ENCODE measurements at places on chromosomes 3 and 15.

DNA sequence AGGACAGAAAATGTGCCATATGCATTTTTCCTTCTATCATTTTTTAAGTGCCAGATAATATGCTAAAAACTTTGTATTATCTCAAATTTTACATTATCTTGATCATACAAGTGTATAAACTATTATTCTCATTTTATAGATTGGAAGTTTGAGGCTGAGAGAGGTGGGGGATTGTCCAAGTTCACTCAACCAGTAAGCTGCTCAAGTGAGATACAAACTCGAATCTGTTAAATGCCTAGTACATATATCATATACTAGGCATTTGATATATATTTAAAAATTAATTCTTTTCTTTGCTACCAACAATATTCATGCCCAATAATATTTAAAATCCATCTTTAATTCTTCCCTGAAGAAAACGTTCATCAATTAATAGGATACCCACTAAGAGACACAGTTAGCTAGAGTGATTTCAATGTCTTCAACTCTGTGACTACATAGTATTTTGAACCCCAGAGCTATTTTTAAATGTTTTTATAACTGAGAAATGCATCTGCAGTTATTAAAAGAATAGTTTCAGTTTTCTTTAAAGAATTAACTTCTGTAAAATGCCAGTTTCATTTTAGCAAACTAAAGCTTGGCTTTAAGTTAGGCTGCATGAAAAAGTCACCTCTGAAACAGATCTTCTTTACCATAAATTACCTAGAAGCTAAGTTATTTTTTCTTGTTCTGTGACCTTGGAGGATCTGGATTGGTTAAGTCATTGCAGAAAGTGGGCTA, 40.4 kb downstream of the IQCB1 start:
- no peak for DNase-seq

DNA sequence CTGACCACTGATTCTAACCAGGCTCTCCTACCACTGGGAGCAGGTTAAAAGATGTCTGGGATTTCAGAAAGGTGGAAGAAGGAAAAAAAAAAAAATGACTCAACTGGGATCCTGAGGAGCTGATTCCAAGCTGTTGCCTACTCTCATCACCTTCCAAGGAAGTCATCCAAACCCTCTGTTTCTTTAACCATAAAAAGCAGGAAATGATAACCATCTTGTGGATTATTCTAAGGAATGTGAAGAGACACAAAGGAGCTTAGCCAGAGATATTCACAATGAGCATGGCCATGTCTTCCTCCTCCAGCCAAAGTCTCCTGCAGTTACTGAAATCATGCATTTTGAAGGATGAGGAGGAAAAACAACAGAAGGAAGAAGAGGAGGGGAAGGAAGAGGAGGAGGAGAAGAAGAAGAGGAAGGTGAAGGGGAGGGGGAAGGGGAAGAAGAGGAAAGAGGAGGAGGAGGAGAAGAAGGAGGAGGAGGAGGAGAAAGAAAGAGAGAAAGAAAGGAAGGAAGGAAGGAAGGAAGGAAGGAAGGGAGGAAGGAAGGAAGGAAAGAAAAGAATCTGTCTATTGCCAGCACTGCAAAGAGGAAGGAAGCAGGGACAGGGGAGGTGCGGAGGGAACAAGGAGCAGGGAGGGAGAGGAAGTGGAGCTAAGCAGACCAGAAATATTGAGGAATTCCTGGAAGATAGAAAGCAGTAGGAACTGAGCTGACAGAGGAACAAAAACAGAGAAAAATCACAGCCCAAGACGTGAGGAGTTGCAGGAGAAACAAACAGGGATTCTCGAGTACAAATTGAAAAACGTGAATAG, 229.2 kb downstream of the UACA start:
- no peak for DNase-seq

DNA sequence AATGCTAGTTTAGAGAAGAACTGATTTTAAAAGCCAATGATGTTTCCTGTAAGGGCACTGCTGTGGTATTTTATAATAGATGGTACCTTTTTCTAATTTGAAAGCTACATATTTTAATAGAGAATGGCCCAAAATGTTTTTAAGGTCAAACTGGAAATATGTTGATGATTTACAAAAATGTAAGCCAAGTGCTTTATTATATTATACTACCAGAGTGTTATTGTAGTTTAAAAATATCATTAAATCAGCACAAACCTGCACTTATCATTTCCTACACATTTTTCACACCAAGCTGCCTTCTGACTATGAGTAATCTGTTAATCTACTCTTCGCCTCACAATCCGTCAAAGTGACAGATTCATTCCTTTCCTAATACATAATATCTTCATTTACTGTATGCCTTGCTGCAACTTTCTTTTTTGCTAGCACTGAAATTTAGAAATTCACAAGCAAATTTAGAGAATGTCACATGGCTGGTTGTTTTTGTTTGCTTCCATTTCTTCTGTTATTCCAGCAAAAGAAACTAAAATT, 126.4 kb upstream of the FAM3D start:
- no peak for DNase-seq

DNA sequence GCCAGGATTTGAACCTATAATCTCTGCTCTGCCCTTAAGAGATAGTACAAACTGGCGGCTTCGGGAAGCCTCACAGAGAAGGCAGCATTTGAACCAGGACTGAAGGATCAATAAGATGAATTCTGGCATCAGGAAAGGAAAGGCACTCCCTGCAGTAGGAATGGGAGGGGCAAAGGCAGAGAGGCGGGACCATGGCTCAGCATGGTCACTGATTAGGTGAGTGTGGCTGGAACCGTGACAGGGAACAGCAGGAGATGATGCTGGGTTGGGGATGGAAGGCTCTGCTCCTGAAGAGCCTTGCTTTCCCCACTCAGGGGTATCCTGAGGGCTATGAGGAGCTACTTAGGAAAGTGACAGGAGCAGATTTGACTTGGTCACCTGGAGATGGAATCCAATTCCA, 158.5 kb downstream of the FEZF2 start:
- DNase-seq: no peak

DNA sequence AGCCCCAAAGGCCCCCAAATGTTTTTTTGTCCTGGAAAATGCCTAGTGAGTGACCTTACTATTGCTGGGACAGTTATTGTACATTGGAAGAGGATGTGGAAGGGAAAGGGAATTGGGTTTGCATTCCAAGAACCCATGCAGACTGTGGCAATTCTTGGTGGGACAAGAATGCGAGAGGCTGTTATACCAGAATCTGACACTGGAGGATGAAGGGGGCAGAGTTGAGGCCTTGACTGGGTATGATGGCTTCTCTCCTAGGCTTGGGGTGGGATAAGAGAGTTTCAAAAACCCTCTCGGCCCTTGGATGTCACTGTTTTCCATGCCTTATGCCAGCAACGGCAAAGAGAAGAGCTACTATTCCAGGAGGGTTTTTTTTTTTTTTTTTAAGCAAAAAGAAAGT, 25.3 kb downstream of the IL16 start:
- DNase-seq: no peak

- no peak for DNase-seq
Observed at GRCh38 chr3:28651159-28651558, 302.5 kb upstream of the AZI2 start.

DNA sequence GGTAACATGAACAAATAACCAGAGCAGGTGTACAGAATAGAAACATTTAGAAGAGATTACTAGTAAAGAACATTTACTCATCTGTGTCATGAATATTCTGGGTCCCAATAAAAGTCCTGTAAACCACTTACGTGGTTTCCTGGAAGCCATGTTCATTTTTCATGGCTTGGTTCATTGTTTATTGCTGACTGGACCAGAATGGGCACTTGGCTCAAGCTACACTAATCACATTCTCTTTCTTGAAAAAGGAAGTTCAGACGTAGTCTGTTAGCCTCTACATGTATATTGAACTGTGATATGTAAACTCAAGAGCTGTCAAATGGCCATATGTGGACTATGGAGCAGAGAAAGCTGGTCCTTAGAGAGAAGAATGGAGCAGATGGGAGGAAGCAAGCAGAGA, 138.3 kb upstream of the FAM3D start:
- DNase-seq: no peak

GRCh38 chr3:48398701-48399386, 26.8 kb downstream of the FBXW12 start:
- DNase-seq: no peak

All from NCI-H2029 (cell line).